MM.1S (cell line): ENCODE measurements at places on chromosomes 3 and 15.

- no peak for DNase-seq
Measured at GRCh38 chr3:70233112-70233511, 79.3 kb downstream of the MDFIC2 start.

GRCh38 chr15:98689431-98689861 is 41.1 kb downstream of the IGF1R start:
- no peak for DNase-seq

- DNase-seq, result no peak
Measured at GRCh38 chr3:20701641-20702040, 515.6 kb upstream of the SGO1 start.

- DNase-seq, result peak; percentile 70
Measured at GRCh38 chr3:69320871-69321271, 65.0 kb downstream of the FRMD4B start.

GRCh38 chr3:123686251-123686650 is 101.4 kb upstream of the HACD2 start:
- no peak for DNase-seq
